Natural killer cell (primary cell): ENCODE measurements at places on chromosomes 16 and 17. TPM values are rescaled to one million over a fixed set of nuclear protein-coding genes. Genes with fewer than 3 reads are reported as not detected.

The SEZ6L2 gene
- total RNA-seq, result not detected

GRCh38 chr17:44971776-44972483 is 3.8 kb upstream of the C1QL1 start:
- peak; percentile 40 for DNase-seq

The CBFA2T3 gene
- total RNA-seq, result 2.5 TPM

- DNase-seq, result no peak
These were observed 31.3 kb downstream of the ZC3H18 start for GRCh38 chr16:88601313-88602036.

DNA sequence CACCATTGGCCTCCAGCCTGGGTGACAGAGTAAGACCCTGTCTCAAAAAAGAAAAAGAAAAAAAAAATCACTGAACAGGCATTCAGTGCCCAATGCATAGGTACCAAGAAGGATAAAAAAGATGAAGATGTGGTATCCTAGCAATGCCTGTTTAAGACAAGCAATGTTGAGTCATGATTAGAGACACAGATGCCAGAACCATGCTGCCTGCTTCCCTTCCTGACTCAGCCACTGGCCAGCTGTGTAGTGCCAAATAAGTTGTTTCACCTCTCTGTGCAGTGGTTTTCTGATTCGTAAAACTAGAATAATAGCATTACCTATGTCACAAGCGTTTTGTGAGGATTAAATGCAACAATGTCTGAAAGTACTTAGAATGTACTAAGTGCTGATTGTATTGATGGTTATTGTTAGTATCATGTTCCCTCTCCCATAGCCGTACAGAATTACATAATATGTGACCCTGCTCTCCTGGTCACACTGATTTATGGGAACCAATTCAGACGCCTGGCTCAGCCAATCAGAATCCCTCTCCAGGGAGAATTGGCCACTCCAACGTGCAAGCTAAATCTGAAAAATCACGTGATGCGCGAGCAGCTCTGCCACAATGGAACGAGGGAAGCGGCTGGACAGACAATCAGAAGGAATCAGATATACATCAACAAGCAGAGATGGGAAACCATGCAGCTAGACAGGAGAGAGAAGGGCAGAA is 241.9 kb downstream of the SLC39A11 start:
- DNase-seq, result no peak

DNA sequence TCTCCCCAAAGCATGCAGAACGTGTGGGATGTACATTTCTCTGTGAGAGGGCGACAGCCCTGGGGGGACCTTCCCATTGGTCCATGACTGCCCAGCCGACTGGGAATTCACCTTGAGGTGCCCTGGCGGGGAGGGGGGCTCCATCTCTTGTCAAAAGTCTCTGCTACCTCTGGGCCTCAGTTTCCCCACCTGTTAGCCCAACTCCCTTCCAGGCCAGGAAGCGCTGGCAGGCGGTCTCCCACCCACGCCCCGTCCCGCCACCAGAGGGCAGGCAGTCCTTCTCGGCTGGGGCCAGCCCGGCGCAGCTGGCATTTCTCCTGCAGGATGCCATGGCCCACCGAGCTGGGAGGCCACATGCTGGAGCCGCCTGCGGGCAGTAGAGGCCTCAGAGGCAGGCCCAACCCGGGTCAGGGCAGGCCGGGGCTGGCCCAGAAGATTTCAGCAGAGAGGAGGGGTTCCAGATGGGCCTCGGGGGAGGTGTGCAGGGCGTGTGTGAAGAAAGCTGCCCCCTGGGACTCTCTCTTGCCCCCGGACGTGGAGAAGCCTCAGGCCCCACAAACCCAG is 16.6 kb downstream of the CD7 start:
- DNase-seq, result peak; percentile 83

- no peak for DNase-seq
These were observed 31.4 kb downstream of the GPRC5B start for GRCh38 chr16:19853132-19853741.

DNA sequence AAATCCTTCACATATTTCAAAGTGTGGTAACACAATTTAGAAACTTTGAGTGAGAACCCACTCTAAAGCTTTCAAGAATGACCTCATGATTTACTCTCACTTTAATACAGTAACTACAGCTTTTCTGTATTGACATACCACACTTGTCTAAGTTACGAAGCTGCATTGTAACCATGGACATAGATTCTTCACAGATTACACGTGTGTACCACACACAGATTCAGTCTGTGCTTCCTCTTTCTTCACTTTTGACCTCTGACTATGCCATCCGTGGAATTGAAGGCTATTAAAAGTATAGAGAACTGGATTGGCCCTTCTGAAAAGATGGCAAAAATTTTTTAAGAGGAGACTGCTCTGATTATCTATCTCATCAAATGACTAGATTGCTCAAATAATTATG is 172.7 kb downstream of the TANC2 start:
- DNase-seq, result no peak

The CACNG3 gene
- not detected for total RNA-seq

The RAD51C gene
- total RNA-seq, result 17.1 TPM

DNA sequence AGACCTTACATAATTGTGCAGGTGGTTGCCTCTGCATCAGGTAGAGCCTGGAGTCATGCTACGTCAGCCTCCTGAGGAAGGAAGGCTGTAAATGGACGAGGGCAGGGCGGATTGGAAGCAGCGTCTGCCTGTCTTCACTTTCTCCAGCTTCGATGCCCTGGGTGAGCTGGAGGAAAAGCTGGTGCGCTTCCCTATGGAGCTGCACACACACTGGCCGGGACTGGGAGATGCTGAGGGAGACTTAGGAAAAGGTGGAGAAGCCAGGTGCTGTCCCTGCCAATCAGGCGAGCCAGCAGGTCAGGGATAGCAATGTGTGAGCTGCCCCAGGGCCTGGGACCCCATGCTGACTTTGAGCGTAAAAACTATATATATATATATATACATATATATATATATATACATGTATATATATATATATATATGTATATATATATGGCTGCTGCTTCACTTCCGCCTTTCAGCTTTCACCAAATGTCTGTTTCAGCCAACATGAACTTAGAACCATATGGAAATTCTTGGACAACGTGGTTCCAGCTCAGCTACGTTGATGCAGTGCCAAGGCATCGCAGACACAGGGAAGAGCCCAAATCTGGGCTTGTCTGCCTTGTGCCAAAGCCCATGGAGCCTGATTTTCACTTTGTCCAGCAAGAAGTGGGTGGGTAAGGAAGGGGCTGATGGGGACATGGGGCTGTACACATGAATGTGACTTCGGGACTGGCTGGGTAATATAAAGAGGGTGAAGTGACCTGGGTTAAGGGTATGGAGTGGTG is 71.5 kb upstream of the NKD1 start:
- no peak for DNase-seq

The TACO1 gene
- 7.1 TPM for total RNA-seq
